Purkinje cell (primary cell): ENCODE measurements at places on chromosomes 4 and X. TPM values are rescaled to one million over a fixed set of nuclear protein-coding genes. Genes with fewer than 3 reads are reported as not detected.

Gene FAT1
- 11.9 and 19.6 TPM in 2 replicates for polyA plus RNA-seq

Gene NAP1L5
- 81.0 and 96.6 TPM in 2 replicates for polyA plus RNA-seq

Gene GPC4
- 0.48 and 0.97 TPM in 2 replicates for polyA plus RNA-seq

Gene YY2
- 0.87 and 2.7 TPM in 2 replicates for polyA plus RNA-seq

Gene OTUD6A
- polyA plus RNA-seq = not detected in 2 replicates

Gene HMGN5
- polyA plus RNA-seq = 18.7 and 38.0 TPM in 2 replicates

Gene SFRP2
- 0.93 TPM in 1 of 2 replicates, not detected in the other for polyA plus RNA-seq

Gene CXCL10
- polyA plus RNA-seq = not detected in 2 replicates

Gene TMEM131L
- 0.58 TPM in 1 of 2 replicates, not detected in the other for polyA plus RNA-seq

Gene SSX3
- polyA plus RNA-seq = 0.32 TPM in 1 of 2 replicates, not detected in the other

Gene SERPINA7
- not detected in 2 replicates for polyA plus RNA-seq

Gene DSPP
- polyA plus RNA-seq = not detected in 2 replicates

Gene SCRG1
- 8.5 and 19.4 TPM in 2 replicates for polyA plus RNA-seq

Gene FAM156A
- 6.3 and 16.2 TPM in 2 replicates for polyA plus RNA-seq

Gene PNCK
- 1.4 TPM in 1 of 2 replicates, not detected in the other for polyA plus RNA-seq

Gene CXorf49
- polyA plus RNA-seq = not detected in 2 replicates

Gene F11
- not detected in 2 replicates for polyA plus RNA-seq

Gene RAB33A
- polyA plus RNA-seq = 40.4 and 67.4 TPM in 2 replicates

Gene RRH
- 0.38 and 0.89 TPM in 2 replicates for polyA plus RNA-seq

Gene BRS3
- polyA plus RNA-seq = not detected in 2 replicates

Gene POLA1
- polyA plus RNA-seq = 1.1 and 1.4 TPM in 2 replicates

Gene UGT2B10
- not detected in 2 replicates for polyA plus RNA-seq

Gene NUDT10
- polyA plus RNA-seq = 11.0 and 16.6 TPM in 2 replicates

Gene TKTL2
- polyA plus RNA-seq = not detected in 2 replicates

Gene GPR173
- 0.43 and 0.81 TPM in 2 replicates for polyA plus RNA-seq

Gene PAK3
- 23.9 and 29.5 TPM in 2 replicates for polyA plus RNA-seq

Gene NEIL3
- polyA plus RNA-seq = 0.31 TPM in 1 of 2 replicates, not detected in the other

Gene ART3
- polyA plus RNA-seq = 1.5 and 4.1 TPM in 2 replicates

Gene ARL13A
- 0.94 TPM in 1 of 2 replicates, not detected in the other for polyA plus RNA-seq

Gene HSD17B11
- polyA plus RNA-seq = 35.5 and 58.4 TPM in 2 replicates

Gene ACE2
- polyA plus RNA-seq = 0.98 TPM in 1 of 2 replicates, not detected in the other

Gene F8A2
- not detected in 2 replicates for polyA plus RNA-seq

Gene GAGE12F
- not detected in 2 replicates for polyA plus RNA-seq

Gene ODAM
- not detected in 2 replicates for polyA plus RNA-seq

Gene GYPA
- polyA plus RNA-seq = not detected in 2 replicates

Gene FAM47E
- polyA plus RNA-seq = 11.6 and 18.3 TPM in 2 replicates

Gene RASGEF1B
- polyA plus RNA-seq = 17.3 and 18.7 TPM in 2 replicates

Gene LETM1
- polyA plus RNA-seq = 5.6 and 9.3 TPM in 2 replicates

Gene UCHL1
- 1,961 and 1,999 TPM in 2 replicates for polyA plus RNA-seq

Gene DCAF12L1
- polyA plus RNA-seq = not detected in 2 replicates

Gene HELT
- not detected in 2 replicates for polyA plus RNA-seq

Gene POU4F2
- polyA plus RNA-seq = not detected in 2 replicates

Gene SLC25A43
- polyA plus RNA-seq = 3.6 TPM in 1 of 2 replicates, not detected in the other

Gene HS6ST2
- 45.7 and 53.7 TPM in 2 replicates for polyA plus RNA-seq

Gene ALPK1
- polyA plus RNA-seq = 2.5 and 4.0 TPM in 2 replicates

Gene EVC
- 0.16 TPM in 1 of 2 replicates, not detected in the other for polyA plus RNA-seq

Gene LEF1
- 0.65 TPM in 1 of 2 replicates, not detected in the other for polyA plus RNA-seq

Gene SUPT20HL1
- polyA plus RNA-seq = not detected in 2 replicates

Gene SOD3
- polyA plus RNA-seq = not detected in 2 replicates
